ENCODE measurements at places on chromosomes 5 and 9. TPM values are rescaled to one million over a fixed set of nuclear protein-coding genes. Genes with fewer than 3 reads are reported as not detected.

DNA sequence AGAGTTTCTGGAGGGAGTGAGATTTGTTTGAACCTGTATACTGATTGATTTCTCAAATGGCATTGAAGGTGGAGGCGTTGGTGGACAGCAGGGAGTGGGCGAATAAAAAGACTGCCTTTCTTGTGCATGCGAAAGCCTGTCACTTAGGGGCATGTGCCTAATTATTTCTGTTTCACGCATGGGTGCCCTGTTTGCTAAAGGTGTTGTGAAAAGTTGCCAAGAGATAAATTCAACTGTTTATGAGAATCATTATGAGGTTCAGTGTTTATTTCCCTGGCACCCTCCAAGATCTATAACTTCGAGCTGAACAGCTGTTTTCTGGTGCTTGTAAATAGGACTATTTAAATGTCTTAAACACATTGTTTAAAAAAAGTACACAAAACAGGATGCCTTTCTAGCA lies 67.4 kb upstream of the DMRTA1 start:
- no peak for DNase-seq

The CXCL14 gene
- polyA plus RNA-seq, result 27.8 TPM

DNA sequence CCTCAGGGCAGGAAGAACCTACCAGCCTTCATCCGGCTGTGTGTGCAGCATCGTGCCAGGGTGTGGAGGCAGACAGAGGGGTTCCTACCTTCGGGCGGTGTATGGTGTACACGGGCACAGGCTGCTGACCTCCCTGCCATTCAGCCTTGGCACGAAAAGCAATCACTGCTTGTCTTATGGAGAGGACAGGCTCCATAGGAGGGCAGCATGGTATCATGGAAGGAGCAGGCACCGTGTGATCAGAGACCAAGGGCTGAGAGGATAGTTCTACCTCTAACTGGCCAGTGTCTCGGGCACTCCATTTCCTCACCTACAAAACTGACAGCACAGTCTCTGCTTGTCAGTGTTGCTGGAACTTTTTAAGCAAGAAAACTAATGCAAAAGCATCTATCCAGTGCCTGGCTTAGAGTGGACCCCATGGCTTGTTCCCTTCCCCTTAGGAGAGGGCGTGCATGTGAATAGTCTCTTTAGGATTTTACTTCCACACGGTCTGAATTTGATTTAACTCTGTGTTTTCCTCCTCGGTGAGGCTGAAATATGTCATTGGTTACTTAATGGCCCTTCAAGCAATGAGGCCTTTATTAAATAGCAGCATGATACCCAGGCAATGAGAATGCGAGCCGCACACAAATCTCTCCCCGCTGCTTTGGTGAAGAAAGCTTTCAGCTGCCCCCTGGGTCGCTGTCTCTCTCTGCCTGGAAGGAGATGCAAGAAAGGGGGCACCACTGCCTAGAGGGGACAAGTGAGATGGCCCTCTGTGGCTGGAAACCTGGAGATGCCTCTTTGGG lies 22.2 kb downstream of the TTLL11 start:
- no peak for DNase-seq

DNA sequence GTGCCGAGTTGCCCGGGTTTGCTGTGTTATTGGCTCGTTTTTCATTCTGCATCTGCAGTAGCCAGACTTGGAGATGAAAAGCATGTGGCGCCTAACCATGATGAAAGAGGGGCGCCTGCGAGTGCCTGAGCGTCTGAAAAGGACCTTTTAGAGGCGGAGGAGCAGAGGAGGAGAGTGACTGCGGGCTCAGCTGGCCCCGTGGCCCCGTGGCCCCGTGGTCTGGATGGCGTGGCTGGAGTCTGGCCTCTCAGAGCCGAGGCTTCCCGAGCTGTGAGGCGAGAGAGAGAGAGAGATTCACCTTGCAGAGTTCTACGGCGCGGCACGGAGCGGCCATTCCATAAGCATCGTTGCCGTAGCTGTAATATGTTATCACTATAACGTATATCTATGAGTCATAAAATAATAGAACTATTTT lies 55.3 kb upstream of the RNU6ATAC start:
- DNase-seq, result no peak

- DNase-seq, result no peak
These were observed 24.4 kb downstream of the ZNF474 start for GRCh38 chr5:122153774-122154173.

The CER1 gene
- polyA plus RNA-seq, result 0.46 TPM

DNA sequence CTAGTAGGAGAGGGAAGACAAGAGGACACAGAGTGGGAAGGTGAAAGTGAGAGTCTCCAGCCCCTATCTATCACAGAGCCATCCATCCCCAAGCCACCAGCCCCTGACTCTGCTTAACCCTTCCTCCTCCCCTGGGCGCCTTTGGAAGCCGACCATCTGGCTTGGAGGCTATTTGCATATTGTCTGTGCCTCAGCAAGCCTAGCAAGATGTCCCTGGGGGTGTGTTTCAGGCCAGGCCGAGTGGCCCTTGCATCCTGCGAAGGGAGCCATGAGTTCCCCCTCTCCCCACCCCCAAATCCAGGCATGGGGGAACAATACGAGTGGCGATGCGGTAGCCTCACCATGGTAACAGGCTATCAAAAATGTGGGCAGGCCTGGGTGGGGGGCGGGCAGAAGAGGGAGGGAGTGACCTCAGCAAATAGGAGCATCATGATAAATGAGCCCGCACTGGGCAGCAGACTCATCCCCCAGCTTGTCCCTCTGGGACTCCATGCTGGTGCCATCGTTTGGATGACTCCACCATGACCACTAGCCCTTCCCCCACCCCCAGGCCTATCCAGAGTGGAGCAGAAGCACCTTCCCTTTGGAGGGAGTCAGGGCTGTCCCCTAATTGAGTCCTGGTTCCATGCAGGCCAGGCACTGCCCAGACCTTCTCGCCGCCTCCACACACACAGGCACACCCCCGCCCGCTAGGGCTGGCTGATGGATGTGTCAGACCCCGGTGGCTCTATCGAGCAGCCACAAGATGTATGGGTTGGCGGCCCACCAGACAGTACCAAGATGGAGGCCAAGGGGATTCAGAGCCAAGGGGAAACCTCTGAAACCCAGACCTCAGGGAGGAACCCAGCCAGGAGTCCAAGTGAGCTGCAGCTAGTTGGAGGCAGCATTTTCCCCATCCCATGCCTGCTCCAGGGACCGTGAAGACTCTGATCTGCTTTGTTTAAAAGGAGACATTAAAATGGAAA lies 14.6 kb downstream of the URM1 start:
- no peak for DNase-seq

DNA sequence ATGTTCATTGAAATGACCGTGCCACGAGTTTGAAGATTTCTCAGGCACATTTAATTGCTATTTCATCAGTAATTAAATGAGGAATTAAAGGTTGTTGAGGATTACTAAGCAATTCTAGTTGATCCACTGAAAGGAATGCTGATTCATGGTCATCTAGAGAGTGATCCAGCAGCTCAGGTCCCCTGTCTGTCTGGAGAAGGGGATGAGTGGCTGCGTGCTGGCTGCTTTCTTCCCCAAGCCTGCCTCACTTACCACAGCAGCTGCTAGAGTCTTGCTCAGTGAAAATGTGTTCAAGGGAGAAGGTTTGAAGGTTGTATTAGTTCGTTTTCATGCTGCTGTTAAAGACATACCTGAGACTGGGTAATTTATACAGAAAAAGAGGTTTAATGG lies 7.8 kb upstream of the TGFBI start:
- DNase-seq, result no peak

DNA sequence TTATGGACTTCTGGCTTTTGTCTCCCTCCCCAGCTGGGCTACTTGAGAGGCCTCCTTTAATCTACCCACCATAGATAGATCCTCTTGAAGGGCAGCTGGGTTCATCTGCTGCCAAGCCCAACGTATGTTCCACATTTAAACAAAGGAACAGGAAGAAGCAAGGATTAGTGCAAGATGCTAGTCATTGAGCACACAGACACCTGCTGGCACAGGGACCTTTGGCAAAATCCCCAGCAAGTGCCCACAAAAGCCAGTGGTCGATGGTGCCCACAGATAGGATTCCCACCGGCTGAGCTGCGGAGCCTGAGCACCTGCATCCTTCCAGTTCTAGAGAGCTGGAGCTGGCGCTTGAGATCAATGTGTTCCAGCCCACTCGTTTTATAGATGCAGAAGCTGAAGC lies 57.7 kb upstream of the SHB start:
- no peak for DNase-seq

- DNase-seq, result no peak
These were observed 88.1 kb downstream of the FANCC start for GRCh38 chr9:95229230-95229915.

DNA sequence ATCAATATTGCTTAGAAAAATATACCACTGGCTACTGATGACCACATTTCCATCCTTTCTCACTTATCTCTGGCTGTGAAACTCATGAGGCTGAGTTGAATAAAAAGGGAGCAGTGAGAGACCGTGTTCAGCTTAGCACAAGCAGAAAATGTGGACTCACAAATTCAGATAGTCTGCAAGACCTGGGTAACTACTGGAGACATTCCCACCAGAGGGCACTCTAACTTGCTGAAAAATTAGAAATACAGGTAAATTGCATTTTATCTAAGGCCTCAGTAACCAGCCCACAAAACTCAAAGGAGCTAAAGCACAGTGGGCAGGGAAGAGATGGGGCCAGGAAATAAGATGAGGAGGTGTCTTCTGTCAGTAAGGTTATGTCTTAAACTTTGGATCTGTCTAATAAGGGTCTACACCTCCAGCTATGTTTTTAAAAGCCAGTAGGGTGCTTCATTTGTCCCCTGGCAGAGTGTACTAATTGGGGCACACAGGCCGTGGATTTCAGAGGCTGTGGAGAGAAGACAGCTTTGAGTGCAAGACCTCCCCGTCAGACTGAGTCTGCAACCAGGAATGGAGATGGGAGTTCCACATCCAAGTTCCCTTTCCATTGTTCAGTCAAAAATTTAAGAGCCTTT lies 8.7 kb upstream of the NDUFB6 start:
- no peak for DNase-seq

GRCh38 chr9:86548220-86548619 lies 194.0 kb upstream of the TUT7 start:
- no peak for DNase-seq

- peak; percentile 75 for DNase-seq
These were observed 38.9 kb upstream of the TRAF1 start for GRCh38 chr9:120965344-120966012.

The INSL4 gene
- not detected for polyA plus RNA-seq
